ENCODE measurements at places on chromosomes 16 and 17. TPM values are rescaled to one million over a fixed set of nuclear protein-coding genes. Genes with fewer than 3 reads are reported as not detected.

MYH3 gene
- total RNA-seq = 1.2 TPM

DNA sequence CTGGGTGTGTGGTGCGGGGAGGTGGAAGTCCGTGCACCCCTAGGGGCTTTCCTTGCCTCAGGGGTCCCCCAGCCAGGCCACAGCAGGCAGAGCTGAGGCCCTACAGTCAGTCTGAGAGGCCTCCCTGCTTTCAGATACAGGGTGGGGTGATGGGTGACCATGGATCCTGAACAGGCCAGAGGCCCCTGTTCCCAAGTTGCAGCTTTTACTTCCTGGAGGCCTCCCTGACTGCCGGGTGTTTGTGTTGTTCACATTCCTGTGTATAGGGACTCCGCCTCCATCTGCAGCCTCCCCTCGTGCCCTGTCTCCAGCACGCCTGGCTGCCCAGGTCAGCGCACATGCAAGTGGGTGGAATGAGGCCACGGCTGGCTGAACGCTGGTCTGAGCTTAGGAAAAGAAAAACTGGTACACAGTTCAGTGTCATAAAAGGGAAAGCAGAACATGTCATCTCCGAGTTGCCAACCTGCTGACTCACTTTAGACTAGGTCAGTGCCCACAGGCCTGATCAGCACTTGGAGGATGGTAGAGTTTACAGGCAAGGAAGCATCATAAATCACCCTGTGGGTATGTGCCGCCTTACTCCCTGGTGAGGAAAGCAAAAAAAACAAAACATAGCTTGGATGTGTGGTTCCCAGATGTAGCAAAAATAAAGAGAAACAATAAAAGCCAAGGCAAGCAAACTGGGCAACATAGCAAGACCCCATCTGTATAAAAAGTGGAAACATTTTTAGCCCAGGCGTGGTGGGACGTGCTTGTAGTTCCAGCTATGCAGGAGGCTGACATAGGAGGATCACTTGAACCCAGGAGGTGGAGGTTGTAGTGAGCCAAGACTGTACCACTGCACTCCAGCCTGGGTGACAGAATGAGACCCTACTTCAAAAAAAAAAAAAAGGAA, 6.2 kb upstream of the SLC7A6 start:
- no peak for DNase-seq

SMTNL2 gene
- total RNA-seq = 0.64 TPM

GRCh38 chr17:60390186-60390585, 1.7 kb downstream of the USP32 start:
- no peak for DNase-seq

DNA sequence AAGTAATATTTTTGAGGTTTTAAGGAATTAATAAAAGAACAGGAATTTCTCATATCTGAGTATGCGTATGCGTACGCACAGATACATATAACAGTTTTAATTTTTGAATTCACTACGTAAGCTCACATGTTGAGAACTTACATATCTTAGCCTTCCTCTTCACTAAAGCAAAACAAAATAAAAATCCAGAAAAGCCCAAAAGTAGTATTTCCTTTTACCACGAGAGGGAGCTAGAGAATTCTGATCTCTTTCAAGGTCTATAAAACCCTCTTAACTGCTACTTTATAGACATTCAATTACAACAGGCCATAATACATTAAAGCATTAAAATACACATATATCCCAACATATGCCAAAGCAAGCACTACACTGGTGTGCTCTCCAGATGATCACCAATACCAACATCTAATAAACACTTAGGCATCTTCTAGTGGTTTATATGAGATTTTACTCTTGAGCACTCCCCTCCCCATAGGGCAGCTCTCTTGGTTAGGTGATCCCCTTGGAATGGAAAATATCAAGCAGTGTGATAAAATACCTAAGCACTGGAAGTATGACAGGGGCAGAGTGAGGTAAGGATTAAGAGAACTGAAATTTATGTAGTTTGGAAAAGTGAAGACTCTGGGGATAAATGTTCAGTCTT, 94.0 kb downstream of the SKAP1 start:
- no peak for DNase-seq

GRCh38 chr17:81842725-81843504, 8.1 kb upstream of the PPP1R27 start:
- DNase-seq = no peak

DNA sequence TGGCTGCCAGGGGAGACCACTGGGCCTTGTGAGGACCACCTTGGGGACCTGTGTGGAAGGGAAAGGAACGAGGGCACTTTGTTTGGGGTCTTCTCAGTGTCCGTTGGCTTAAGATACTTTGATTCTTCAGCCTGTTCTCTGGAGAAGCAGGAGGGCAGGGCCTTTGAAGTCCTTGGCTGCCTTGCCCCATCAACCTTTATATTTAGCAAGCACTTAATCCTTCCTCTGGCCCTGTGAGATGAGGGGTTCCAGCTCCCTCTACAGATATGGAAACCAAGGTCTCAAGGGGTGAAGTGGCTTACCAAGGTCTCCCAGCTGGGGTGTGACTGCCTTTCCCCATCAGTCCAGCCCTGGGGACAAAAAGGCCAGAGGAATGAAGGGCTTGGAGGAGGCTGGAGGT, 28.5 kb downstream of the TTYH2 start:
- DNase-seq = no peak

HOXB13 gene
- not detected for total RNA-seq

- no peak for DNase-seq
Measured at GRCh38 chr16:76197900-76198299, 79.3 kb upstream of the CNTNAP4 start.

Data from suprapubic skin (tissue), 4 donors.